Activated gamma-delta T cell (primary cell): ENCODE measurements at places on chromosomes 7 and 10.

GRCh38 chr10:131851346-131851745 is 49.5 kb upstream of the PPP2R2D start:
- DNase-seq, result no peak

DNA sequence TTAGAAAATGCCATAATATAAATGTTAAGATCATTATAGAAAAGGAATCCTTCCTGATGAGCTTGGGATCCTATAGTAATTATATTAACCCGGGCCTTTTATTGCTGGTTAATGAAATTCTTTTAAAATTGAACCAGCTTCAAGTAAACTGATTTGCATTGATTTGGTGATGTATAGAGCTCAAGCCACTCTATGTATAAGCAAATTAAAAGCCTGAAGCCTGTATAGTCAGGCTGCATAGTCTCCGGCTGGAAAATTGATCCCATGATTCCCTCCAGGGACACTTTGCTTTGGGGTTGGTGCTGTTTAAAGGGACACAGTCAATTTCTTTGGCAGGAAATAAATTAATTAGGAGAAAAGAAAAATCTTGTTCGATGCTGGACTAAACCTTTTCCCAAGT is 199.1 kb downstream of the HERPUD2 start:
- no peak for DNase-seq

DNA sequence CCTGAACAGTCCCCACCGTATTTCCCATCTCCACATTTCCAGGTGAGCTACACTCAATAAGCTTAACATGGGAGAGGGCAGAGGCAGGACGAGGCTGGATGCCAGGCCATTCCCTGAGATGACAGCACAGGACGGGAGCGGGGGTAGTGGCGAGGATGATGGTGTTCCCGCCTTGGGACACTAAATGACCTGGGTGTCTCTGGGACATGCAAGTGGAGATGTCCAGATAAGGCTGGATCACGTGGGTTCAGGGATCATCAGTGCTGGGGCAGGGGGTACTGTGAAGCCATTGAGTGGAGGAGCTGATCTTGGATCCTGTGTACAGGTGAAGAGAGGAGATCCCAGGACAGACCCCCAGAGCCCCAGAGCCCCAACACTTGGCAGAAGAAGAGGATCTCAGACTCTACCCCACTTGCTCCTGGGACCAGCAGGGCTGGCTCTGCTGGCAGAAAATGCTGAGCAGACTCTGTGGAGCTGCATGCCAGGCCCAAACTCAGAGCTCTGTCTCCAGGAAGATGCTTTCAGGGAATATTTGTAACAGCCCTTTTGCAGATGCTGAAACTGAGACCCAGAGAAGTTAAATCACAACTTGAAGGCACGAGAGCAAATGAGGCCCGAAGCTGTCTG is 29.7 kb upstream of the HSPA12A start:
- no peak for DNase-seq

- DNase-seq, result no peak
These were observed 21.8 kb upstream of the SEMA3C start for GRCh38 chr7:80940539-80941207.
